ENCODE measurements at places on chromosomes 11 and 22. TPM values are rescaled to one million over a fixed set of nuclear protein-coding genes. Genes with fewer than 3 reads are reported as not detected.

The MMP3 gene
- not detected for total RNA-seq

The IGF2 gene
- total RNA-seq = not detected

The FOLR3 gene
- not detected for total RNA-seq

The ABCC8 gene
- not detected for total RNA-seq

All from activated naive CD4-positive, alpha-beta T cell treated with anti-CD3 and anti-CD28 coated beads, Interleukin-2, amount 10 ng/mL, durations not matched to agents 5 hours and 36 hours (primary cell).